ENCODE measurements at places on chromosomes 12 and 14. TPM values are rescaled to one million over a fixed set of nuclear protein-coding genes. Genes with fewer than 3 reads are reported as not detected.

DNA sequence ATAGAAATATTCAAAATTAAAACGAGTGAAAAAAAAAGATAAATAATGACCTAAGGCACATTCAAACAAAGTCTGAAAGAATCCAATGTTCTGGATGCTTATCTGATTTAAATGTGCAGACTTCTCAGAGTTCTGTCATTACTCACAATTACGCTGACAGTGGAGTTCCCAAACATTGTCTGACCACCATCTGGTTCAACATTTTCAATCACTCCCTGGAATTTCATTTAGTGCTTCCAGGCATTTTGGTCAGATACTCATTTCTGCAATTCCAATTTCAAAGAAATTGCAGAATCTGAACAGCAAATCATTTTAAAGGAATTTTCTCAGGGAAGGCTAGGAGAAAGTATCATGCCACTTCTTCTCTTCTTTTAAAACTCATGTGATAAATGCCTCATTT is 398.2 kb upstream of the PDE3A start:
- DNase-seq: no peak

Gene C1R
- 62.2 TPM for polyA plus RNA-seq

DNA sequence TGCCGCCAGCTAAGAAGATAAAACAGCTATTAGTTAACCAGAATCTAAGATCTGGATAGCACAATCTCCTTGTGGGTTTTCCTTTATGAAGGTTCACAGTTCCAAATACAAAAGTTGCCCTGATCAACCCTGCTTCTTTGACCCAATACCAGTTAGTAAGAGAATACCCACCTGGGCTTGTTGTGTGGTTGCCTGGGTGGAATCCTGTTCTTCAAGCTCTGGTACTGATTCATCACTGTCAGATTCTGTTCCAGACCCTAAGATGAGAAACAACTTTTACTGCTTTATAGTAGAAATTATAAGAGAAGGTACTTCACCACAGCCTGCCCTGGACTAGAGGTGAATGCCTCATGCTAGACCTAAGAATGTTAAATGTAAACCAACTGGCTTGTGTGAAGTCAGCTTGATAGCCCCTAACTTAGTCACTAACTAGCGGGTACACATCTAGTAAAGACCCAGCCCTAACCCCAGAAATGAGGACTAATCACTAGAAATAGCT is 10.6 kb downstream of the NACA start:
- no peak for DNase-seq

DNA sequence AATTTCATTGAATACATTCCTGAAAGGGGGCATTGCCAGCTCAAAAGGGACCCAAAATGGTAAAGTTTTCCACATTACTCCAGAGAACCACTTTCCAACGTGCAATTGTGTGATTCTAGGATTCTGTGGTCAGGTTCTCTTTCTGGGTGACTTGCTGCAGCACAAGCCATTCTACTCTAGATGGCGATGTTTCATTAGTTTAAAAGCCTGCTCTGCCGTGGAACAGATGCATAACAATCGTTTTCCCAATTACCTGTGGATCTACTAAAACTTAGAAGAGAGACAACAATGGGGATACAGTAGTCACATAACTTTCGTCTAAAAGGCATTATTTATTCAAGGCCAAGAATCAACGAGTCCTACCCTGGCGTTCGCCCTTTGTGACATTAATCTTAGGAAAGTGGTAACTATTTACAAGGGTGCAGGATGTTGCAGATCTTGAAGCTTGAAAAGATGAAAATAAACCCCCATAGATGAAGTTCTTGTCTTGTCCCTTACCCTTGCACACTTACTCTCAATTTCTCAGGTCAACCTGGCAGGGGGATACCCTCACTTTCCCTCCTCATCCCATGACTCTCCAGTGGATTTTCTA is 400.9 kb downstream of the SNAPC1 start:
- no peak for DNase-seq

DNA sequence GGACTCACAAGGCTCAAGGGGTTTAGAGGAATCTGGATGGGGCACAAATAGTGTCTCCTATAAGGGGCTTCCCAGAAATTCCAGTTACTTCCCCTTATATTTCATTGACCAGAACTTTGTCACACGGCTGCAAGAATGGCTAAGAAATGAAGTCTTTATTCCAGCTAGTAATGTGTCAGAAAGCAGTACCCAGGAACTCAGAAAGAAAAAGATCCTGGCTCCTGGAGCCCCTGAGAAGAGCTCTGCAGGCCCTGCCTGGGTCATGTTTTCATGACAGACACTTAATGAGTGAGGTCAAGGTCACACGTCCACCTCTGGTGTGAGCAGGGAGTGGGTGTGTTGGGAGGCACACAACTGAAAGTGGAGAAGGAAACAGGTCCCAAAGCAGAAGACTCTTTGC is 17.8 kb downstream of the KCNK13 start:
- DNase-seq: no peak

DNA sequence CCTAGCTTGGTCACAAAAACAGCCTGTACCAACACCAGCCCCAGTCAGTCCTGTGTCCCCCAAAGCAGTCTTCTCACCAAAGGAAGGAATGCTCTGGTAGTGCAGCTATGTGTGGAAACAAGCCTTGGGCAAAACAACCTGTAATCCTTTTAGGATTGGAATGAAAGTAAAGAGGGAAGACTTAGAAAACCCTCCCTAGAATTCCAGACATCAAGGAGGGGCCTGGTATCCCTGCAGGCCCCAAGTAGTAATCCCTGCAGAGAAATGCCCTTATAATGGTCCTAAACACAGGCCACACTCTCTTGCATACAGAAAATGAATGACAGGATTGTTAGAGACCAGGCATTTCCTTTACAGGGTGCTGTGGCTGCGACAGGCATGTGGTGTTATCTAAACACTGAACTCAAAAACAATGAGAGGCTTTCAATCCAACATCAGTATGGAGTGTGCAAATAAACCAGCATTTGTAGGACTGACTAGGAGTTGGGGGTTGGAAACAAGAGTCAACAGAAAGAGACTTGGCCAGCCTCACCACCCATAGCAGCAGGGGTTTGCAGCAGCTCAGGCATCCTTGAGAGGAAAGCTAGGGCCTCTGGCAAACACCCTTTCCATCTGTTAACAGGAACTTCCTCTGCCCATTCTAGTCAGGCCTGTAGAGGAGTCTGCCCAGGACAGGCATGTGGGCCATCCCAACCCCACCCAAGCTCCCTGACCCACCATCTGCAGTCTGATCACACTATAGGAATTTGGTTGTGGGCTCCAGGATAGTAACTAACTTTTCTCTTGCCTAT is 59.1 kb downstream of the DCAF5 start:
- no peak for DNase-seq

- no peak for DNase-seq
These were observed 157.8 kb downstream of the RBM19 start for GRCh38 chr12:113808095-113808951.

GRCh38 chr14:91729756-91730155 is 2.1 kb downstream of the CATSPERB start:
- no peak for DNase-seq

DNA sequence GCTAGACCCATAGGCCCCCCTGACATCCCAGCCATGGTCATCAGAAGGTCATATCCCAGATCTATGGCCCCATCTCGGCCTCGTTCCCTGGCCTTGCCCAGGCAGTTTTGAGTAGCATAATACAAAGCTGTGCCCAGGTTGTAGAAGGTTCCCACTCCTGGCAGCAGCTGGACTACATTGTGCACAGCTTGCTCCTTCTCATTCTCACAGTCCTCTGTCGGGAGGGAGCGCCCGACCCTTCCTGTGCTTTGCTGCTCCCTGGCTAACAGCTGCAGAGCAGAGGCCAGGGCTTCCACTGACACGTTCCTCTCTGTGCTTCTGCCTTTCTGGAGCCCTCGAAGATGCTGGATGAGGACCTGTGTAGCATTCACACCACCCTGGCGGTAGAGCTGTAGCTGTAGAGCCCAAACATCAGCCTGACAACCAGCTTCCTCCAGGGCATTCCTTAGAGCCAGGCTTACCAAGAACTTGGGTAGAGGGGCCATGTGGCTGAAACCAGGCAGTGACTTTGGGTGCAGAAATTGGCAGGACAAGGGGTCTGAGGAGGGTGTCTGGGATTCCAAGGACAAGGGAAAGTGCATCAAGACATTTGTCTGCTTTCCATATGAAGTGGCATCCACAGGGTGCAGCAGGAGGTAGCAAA is 1.0 kb downstream of the APOF start:
- no peak for DNase-seq

DNA sequence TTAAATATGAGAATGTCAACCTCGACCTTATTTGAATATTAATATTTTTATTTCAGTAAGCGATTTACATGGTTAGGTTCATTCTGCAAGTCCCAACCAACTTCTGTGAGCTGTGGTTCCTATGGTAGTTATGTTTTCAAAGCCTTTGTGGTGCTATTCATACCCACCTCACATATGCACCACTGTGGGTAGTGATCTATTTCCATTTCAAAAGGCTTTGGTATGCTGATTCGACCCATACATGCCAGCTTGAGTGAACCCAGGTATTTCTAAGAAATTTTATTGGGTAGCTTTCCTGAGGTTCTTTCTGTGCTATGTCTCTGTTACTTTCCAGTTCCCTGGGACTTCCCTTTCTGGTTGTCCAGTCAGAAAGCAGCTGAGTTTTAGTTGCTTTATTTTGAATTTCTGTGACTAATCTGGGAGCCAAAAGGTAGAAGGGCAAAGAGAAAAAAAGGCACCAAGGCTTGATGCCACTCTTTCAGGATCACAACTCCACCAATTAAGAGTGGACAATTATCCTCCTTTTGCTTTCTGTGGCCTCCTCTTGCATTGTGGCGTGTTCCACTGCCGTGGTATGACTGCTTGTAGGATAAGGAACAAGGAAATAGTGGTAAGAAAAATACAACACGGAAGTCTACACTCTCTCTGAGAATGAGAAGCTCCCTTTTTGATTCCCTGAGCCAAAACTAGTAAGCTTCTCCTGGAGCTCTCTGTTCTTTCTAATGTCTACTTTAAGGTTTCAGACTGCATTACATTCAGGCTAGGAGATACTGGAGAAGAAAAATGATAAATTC is 729.1 kb downstream of the NOVA1 start:
- DNase-seq: no peak

DNA sequence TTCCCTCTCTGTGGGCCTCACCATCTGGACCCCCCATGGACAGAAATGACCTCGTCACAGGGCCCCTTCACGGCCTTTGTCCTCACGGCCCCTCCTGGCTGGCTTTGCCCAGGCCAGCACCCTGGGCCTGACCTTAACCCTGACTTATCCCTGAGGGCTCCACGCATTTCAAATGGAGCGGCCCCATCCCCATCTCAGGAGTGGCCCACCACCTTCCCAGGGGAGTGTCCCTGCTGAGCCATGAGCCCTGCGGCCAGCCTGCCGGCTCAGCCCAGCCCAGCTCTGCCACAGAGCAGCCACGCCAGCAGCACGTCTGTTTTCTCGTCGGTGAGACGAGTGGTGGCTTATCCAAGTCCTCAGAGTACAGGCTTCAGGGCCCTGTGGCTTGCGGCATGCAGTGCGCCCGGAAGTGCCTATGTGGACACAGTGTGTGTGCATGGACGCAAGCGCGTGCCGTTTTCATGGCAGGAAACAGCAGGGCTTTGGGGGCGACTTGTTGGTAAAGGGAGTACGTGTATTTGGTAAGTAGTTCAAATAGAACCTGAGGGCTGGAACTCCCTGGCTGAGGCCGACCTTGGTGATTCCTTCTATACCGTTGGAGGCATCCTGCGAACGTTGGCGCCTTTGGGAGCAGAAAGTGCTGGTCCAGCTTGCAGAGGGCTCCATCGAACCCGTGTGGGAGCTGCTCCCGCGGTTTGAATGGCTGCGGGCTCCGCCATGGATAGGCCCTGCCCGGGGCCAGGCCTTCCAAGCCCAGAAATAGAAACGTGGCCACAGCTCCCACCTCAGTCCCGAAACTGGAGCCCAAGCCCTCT is 52.1 kb downstream of the LRCOL1 start:
- no peak for DNase-seq

DNA sequence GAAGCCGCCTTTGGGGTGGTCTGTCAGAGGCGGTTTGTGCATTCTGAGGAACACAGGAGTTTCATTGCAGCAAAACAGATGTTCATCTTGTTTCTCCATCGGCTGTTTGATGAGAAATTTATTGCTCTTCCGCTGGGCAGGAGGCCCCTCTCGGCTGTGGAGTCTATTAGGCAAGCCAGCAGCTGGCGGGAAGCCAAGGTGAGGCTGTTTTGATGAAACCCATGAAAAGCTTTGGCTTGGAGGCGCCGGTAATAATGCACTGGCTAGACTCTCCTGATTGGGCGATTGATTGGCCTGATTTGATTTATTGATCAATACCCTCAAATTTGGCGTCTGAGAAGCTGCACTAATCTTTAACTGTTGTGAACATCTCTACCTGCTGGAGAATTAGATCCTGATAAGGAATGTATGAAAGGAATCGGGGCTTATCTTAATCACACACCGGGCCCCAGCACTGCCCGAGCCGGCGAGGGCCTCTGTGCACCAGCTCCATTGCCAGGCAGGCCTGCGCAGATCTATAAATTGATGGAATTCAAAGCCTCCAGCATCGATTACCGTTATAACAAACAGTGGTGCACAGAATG is 187.7 kb downstream of the PHETA1 start:
- no peak for DNase-seq

DNA sequence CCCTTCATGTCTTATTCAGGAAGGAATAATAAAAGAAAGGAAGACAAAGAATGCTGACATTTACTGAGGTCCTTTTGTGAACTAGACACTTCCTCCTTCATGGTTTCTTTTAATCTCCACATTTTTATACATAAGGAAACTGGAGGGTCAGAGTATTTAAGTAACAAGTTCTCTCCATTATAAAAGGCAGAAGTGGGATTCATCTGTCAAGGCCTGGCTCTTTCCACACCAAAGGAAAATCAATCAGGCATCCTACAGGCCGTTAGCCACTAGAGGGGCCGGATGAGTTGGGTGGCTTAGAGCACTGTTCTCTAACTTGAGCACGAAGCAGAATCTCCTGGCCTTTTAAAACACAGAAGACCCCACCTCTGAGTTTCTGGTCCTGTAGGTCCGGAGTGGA is 36.8 kb upstream of the NINJ2 start:
- DNase-seq: no peak

DNA sequence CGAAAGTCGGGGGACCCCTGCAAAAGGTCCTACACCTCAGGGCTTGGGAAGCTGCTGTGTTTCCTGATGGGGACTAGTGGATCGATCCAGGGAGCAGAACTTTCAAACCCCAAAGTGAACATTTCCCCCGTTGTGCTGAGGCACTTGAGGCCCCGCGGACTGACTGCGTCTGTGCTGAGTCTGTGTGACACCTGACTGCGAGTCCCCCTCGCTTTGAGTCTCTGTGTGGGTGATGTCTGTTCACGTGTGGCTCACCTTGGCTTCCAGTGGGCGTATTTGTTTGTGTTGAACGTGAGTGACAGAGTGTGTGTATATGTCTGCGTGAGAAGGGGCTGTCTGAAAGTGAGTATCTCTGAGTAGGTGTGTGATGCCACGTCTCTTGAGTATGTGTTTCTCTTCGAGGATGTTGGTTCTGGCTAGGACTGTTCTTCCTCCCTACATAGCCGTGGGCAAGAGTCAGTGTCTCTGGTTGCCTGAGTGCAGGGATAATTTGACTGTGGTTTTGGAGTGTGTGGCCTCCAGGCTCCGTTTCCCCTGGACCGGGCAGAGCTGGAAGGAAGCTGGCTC is 1.3 kb downstream of the TEAD4 start:
- DNase-seq: no peak
